ENCODE measurements at places on chromosomes 5 and 9. TPM values are rescaled to one million over a fixed set of nuclear protein-coding genes. Genes with fewer than 3 reads are reported as not detected.

DNA sequence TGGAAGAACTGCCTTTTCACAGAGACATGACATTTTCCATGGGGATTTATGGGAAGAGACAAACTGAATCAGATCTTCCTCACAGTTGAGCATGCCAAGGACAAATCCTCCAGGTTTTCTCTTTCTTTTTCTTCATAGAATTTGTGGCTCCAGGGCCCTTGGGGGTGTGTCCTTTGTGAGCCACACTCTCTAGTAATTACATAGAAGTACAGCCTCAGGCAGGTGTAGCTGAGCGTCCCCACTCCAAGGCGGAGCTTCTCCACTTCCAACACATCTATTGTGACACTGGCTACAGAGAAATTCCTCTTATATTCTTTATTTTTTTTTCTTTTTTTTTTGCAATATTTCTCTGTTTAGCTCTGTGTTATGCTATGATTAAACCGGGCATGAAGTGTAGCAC, 420.5 kb upstream of the CD180 start:
- no peak for DNase-seq

DNA sequence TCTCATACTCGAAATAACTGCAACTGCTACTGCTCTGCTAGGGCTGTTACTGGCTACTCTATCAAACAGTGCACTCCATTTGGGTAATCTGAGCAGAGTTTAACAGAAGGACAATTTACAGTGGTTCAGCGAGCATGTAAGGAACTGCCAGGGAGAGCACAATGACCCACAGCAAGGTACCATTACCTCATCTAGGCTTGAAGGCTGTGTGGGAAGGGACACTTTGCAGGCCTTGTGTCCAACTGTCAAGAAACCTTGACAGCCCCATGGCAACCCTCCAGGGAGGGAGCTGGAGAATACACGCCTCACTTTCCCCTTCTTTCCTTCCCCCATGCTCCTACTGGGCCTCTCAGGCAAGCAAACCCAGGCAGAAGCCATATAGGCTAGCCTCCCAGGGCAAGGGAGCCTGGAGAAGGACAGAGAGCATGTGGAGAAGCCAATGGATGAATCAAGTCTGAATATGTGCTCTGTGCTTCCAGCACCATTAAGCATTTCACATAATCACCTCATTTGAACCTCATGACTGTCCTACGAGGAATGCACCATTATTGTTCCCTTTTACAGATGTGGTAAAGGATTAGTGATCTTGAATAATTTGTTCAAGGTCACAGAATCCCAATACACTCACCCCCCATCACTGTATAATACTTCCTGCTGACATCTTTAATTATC, 49.9 kb upstream of the JAK2 start:
- no peak for DNase-seq

DNA sequence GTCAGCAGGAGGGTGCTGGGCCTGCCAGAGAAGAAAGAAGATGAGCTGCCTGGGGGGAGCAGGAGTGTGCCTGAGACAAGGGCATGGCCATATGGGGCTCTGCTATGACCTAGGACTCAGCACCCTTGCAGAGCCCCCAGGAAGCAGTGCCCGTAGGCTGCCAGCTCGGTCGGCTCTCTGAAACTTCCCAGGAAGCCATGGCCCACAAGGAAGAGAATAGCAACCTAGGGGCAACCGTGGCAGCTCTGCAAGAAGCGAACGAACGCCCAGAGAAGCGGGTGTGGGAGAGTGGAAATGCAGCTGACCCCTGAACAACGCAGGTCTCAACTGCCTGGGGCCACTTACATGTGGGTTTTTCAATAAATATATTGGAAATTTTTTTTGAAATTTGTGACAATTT, 10.7 kb upstream of the LTC4S start:
- no peak for DNase-seq

Gene ANKDD1B
- 0.63 TPM for total RNA-seq

Gene GARIN3
- total RNA-seq = not detected
